Stimulated activated CD4-positive, alpha-beta T cell treated with anti-CD3 and anti-CD28 coated beads, Interleukin-1b, Interleukin-23, amount 100 ng/mL, for 48 hours (primary cell): ENCODE measurements at places on chromosomes 6 and 20.

- DNase-seq = no peak
Measured at GRCh38 chr6:14390805-14391204, 273.2 kb downstream of the CD83 start.

- no peak for DNase-seq
Measured at GRCh38 chr6:31627690-31628287, 7.3 kb downstream of the PRRC2A start.

DNA sequence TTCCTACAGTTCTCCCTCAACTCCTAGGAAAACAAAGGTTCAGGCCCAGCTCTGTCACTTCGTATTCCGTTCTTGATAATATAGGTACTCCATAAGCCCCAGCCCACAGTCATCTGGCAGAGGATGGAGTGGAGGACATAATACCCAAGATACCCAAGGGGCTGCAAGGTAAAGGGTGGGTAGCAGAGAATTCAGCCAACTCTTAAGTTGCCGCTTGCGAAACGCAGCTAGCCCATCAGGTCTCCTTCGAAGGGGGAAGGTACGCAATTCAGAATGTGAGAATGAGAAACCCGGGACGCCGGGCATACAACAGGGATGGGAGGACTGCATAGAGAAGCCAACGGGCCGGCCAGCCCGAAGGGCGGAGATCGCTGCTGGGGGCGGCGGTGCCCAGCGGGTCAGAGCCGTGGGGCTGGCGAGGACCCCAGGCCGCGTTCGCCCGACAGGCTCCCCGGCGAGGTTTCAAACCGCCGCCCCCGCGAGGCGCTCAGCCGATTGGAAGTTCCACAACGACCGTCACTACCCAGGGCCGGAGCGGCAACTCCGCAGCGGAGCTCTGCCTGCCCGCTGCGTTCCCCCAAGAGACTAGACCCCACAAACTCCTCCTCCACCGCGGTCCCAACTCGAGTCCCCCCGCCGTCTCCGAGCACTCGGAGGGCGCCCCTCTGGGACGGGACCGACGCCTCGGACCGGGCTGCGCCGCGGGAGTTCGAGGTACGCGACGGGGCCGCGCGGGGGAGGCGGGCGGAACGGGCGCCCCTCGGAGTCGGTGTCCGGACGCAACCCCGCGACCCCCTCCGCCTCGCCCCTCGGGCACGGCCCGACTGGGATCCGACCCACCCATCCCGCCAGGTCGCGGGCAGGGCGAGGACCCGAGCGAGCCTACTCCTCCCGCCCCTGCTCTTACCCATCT is 911 bp downstream of the CDK19 start:
- peak; percentile 54 for DNase-seq

- DNase-seq = no peak
Measured at GRCh38 chr6:387293-387741, 4.2 kb upstream of the IRF4 start.
